Coronary artery (tissue), 2 donors: ENCODE measurements at places on chromosomes 4 and X.

DNA sequence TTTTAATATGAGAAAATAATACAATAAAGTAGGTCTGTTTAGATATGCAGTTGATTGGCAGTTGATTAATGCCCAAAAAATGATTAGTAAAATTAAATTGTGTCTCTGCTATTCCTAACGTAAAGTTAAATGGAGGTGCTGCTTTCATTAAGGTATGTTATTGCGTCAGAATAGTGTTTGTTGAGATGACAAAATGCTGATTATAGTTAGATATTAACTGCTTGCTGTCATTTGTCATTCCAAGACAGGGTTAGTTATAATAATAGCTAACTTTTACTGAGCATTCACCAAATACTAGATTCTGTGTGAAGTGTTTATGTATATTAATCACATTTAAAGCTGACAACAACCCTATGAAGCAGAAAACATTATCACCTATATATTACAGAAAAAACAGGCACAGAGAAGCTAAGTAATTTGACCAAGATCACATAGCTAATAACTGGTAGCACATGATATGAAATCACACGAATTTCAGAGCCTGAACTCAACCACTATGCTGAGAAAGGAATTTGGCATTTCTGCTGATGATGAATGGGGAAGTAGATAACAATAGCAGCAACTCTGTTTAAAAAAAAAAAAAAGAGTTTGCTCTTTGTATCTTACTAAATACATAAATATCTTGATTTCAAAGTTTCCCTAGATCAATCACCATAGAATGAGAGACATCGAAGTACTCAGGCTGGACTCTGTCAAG, 59.7 kb upstream of the WDR44 start:
- no peak for DNase-seq

- no peak for DNase-seq
Observed at GRCh38 chrX:155113097-155113496, 41.8 kb downstream of the BRCC3 start.

DNA sequence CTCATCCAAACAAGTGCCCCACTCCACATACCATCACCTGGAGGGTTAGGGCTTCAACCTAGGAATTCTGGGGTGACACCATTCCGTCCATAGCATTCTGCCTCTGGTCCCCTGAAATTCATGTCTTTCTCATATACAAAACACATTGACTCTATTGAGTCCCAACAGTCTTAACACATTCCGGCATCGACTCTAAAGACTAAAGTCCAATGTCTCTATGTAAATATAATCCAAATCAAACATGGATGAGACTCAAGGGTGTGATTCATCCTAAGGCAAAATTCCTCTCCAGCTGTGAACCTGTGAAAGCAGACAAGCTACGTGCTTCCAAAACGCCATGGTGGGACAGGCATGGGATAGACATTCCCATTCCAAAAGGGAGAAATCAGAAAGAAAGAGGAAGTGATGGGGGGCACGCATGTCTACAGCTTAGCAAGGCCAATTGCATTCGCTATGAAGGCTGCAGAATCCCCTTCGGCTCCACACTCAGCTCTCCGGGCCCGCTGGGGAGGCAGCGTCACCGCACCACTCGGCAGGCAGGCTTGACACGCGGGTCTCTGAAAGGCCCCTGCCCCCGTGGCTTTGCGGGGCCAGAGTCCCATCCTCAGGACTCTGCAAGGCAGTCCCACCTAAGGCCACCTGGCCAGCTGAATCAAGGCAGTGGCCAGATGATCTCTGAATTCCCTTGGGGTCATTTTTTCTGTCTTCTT, 53.2 kb downstream of the ADRA2C start:
- DNase-seq = no peak

DNA sequence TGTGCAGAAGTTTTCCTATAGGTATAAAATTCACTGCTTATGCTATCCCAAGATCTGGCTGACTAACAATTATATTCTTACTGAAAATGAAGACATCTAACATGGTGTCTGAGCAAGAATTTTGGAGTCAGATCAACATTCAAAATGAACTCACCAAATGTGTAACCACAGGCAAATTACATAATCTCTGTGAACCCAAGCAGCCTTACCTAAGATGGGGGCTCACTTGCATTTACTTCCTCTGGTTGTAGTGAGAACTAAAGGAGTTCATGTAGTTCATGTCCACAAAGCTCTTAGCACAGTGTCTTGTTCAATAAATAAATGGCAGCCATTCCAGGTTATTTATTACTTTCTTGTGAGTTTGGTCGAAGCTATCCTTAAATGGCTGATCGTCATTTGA, 163.9 kb upstream of the LCORL start:
- DNase-seq = no peak

GRCh38 chrX:72100824-72101351, 30.8 kb downstream of the RTL5 start:
- DNase-seq = no peak
